ENCODE measurements at places on chromosomes 16 and 17.

DNA sequence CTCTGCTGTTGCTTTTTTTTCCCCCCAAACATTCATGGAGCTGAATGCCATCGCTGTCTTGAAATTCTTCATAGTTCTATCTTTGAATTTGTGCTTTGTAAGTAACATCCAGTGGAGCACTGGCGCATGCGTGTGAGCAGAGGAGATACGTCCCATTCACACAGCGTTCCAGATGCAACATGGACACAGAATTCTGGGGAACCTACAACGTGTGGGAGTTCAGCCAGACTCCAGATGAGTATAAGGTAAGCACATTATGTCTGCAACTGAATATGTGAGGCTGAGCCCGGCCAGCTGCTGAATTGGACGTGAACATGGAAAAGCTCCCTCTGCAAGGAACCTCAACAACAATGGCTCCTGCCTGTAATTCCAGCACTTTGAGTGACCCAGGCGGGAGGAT, 4.3 kb upstream of the ATP1B2 start:
- peak; percentile 0 for DNase-seq

DNA sequence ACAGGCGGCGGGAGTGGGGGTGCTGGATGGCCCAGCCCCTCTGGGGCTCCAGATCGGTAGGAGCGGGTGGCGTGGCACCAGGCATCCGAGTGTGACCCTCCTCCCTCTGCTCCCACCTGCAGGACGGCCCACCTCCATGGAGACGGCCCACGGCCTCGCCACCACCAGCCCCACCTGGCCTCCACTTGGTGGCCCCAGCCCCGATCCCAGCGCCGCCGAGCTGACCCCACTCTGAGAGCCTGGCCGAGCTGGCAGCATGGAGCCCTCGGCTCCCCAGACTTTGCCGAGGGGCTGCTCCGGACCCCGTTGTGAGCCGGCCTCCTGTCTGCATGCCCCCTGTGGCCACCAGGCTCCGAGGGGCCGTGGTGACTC, 4.7 kb upstream of the NUDT16L1 start:
- DNase-seq: no peak

DNA sequence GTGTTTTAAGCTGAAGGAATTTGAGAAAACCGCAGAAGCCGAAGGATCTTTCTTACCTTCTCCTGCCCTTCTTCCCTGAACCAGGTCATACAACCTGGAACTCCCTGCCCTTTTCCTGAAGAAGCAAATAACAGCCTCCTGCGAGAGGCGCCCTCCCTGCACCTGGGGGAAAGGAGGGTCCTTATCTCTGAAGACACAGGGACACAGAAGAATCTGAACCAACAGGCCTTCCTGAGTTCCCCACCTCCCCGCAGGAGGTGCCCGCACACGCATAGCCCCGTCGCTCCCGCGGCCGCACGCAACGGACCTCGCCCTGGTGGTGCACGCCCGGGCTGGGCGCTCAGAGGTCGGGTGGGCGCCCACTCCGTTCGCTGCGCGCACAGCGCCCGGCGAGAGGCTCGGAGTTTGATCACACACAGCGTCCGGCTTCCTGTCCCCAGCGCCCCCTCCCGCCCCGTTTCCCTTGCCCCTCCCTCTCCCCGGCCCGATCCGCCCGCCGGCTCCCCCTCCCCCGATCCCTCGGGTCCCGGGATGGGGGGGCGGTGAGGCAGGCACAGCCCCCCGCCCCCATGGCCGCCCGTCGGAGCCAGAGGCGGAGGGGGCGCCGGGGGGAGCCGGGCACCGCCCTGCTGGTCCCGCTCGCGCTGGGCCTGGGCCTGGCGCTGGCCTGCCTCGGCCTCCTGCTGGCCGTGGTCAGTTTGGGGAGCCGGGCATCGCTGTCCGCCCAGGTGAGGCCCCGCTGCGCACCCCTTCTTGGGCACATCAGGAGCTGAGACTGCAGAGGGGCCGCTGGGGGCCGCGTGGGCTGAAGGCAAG, at the start of gene TNFSF12:
Gene TNFSF12, plus strand, starts transcription at position 474 of the 816 bp plus-strand sequence. Its CDS starts 96 bp downstream, at position 570.
- DNase-seq: peak; percentile 47

DNA sequence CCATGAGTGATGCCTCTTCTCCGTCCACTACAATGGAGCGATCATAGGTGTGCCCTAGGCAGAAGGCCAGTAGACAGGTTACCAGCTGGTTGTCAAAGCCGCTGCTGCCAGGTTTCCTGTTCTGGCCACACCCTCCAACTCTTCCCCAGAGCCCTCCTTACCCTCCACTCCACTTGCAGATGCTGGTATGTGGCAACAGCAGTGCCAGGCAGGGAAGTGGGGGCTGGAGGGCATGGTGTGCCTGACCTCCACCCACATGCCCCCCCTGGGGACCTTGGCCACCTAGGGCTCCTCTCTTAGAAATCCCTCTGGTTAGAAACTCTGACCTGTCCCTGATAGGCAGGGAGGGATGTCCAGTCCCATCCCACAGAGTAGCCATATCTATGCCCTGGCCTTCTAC, 1.5 kb downstream of the RRAD start:
- no peak for DNase-seq

DNA sequence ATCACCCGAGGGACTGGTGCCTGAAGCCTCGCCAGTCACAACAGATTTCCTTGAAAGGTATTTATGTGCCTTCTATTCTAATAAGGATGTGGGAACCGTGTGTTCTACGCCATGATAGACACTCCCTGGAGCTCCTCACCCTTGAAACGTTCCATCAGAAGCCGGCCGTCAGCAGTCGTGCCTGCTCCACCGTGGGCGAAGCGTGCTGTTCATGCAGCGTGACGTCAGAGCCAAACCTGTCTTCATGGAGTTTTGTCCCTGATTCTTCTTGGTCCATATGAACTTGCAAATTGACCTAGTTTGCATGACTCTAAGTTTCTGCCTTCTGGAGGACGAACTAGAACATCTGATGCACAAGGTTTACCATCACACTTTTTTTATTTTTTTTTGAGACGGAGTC, 4.5 kb upstream of the PPP1R27 start:
- DNase-seq: no peak

- no peak for DNase-seq
Observed at GRCh38 chr17:72099919-72100318, 20.9 kb upstream of the SOX9 start.

GRCh38 chr17:66727634-66728570, 107.0 kb upstream of the CACNG5 start:
- DNase-seq: peak; percentile 78

DNA sequence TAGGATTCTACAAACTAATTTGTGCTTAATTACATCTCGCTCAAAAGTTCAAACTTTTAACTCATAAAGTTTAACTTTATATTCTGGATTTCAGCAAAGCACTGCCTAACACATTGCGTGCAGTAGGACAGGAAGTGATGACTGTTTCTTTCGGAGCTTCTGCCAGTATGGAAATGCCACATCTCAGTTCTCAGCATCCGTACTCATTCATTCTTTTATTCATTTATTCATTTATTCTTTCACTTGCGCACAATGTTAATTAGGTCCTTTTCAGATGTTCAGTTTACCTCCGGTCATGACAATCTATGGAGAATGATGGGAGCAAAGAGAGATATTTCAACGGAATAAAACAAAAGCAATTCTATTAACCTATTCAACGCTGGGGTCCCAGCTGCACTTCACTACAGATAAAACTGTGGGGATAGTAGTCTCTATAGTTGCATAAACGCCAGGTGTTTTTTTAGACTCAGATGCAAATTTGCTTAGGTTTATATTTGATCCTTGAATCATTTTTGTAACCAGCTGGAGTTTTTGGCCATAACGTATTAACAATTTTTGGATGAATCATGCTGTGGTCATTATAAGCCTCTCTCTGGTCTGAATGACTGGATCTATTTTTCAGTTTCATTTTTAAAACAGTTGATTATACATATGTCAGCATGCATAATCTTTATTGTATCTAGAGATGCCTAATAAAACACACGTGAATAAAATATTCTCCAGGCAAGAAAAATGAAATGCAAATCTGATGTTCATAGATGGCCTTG, 143.9 kb downstream of the KCNJ2 start:
- DNase-seq: no peak

- DNase-seq: no peak
Observed at GRCh38 chr17:36879027-36879426, 58.2 kb upstream of the LHX1 start.

- no peak for DNase-seq
Observed at GRCh38 chr17:48002266-48002915, 31.5 kb downstream of the CDK5RAP3 start.

DNA sequence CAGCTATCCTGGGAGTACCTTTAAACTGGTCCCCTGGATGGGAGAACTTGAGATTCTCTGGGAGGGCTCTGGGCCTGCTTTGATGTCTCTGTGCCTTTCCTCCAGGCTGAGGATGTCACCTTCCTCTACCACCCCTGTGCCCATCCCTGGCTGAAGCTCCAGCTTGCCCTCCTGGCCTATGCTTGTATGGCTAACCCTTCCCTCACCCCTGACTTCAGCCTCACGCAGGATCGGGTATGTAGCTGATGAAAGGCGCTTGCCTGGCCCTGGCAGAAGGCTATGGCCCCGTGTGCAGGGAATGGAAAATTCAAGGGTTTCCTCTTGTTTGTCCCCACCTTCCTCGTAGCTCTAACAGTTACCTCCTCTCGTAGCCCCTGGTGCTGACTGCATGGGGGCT, 3.0 kb downstream of the TP53I13 start:
- DNase-seq: no peak

DNA sequence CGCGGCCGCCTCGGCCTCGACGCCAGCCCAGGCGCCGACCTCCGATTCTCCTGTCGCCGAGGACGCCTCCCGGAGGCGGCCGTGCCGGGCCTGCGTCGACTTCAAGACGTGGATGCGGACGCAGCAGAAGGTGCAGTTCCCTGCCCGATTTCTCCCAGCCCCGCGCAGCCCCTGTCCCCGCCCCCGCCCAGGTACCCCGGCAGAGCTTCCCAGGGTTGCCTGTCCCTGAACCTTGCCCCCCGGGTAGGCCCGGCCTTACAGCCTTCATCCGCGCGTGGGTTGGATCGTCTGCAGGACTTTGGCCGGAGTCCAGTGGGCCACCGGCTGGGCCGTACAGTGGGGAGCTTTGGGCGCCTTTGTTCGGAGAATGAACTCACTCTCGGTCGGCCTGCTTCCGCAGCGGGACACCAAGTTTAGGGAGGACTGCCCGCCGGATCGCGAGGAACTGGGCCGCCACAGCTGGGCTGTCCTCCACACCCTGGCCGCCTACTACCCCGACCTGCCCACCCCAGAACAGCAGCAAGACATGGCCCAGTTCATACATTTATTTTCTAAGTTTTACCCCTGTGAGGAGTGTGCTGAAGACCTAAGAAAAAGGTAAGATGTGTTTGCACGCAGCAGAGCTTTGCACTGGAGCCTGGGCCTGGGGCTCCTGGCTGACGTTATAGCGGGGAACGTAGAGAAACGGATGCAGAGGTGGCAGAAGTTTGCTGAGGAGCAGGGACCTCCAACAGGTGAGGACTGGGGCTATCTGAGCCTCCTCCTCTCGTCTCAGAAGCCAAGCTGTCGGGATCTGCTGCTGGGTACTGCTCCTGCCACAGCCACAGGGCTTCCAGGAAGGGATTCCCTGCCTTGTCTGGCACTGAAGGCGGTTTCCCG, 593 bp downstream of the GFER start:
- no peak for DNase-seq

- DNase-seq: no peak
Observed at GRCh38 chr16:6947291-6947690, 385.4 kb upstream of the RBFOX1 start.

GRCh38 chr17:9286434-9286833, 265.1 kb downstream of the NTN1 start:
- no peak for DNase-seq

- no peak for DNase-seq
Observed at GRCh38 chr16:56606476-56607108, 1.8 kb upstream of the MT2A start.

GRCh38 chr16:62814891-62815290, 778.7 kb upstream of the CDH8 start:
- no peak for DNase-seq

DNA sequence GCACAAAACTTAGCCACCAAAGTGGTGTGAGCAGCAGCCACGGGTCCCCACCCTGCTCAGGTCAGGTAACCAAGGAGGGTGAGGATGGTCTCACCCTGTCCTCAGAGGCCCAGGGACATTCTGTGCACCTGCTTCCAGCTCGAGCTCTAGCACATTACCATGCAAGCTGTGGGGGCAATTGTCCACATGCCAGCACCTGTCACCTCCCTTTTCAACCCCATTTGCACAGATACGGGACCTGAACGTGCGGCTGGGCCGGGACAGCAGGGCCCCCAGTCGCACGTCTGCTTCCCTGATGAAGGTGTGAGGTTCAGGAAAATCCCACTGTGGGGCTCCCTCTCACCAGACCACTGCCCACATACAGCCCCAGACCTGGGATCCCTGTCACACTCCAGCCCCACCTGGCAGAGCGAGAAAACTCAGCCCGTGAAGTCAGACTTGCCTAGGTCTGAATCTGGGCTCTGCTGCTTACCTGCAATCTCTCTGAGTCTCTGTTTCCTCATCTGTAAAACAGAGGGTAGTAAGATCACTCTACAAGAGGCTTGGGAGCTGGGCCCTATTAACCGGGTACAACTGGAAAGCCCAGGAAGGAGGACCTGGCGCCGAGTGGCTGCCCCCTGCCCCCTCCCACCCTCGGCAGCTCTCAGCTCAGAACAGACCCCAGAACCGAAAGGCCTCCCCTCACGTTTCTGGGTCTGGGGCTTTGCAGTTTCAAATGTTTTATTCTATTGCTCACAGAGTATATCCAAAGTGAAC, 7.9 kb downstream of the WFIKKN2 start:
- no peak for DNase-seq

- DNase-seq: no peak
Observed at GRCh38 chr17:38442548-38442947, 14.3 kb downstream of the ARHGAP23 start.

All from germinal center (tissue), 1 donor.